ENCODE measurements at places on chromosomes 2 and 18.

- no peak for DNase-seq
Observed at GRCh38 chr18:79365701-79366100, 30.0 kb upstream of the NFATC1 start.

DNA sequence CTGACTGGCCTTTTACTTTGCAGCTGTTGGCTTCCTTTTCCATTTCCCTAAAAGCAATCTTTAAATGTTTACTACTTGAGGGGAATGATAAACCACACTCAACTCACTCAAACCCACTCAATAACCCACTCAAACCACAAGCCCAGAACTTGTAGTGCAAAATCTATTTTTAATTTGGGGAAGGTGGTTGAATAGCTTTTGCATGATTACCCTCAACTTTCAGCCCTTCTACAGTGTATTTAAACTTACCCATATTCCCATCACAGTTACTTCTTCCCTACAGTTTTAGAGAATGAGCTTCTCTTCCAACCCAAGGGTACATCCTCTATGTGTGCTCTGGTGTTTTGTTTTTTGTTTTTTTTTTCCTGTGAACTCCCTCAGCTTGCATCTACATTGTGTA is 636.1 kb downstream of the TDRD15 start:
- no peak for DNase-seq

GRCh38 chr2:217469203-217469810 is 533.5 kb downstream of the TNS1 start:
- no peak for DNase-seq

GRCh38 chr2:70981421-70981820 is 3.0 kb downstream of the ANKRD53 start:
- no peak for DNase-seq

DNA sequence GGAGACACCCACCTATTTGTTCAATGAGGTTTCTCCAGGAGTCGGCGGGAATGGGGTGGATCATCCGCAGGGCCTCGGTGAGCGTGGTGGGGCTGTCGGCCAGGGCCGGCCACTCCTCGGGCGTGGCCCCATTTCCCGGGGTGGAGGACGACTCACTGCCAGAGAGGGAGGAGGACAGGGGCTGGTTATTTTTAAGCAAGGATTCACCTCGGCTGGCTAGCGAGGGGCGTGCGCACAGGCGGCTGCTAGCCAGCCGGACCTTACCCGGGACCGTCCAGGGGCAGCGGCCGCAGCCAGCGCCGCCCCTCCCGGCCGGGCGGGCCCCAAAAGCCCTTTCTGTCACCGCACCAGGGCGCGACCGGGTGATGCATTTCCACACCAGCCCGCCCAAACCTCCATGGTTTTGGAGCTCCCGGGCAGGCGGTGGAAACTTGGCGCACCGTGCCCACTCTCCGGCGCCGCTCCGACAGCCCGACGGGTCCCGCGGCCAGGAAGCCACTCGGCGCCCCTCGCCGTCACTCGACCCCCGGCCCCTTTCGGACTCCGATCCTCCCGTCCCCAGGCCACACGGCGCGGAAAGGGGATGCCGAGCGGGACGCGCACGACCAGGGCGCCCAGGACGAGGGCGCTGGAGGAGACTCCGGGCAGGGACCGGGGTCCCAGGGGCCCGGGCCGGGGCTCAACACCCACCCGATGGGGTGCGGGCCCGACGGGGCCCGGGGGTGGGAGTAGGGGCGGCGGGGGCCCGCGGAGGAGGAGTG is 57.1 kb downstream of the SNORC start:
- DNase-seq: peak; percentile 55

DNA sequence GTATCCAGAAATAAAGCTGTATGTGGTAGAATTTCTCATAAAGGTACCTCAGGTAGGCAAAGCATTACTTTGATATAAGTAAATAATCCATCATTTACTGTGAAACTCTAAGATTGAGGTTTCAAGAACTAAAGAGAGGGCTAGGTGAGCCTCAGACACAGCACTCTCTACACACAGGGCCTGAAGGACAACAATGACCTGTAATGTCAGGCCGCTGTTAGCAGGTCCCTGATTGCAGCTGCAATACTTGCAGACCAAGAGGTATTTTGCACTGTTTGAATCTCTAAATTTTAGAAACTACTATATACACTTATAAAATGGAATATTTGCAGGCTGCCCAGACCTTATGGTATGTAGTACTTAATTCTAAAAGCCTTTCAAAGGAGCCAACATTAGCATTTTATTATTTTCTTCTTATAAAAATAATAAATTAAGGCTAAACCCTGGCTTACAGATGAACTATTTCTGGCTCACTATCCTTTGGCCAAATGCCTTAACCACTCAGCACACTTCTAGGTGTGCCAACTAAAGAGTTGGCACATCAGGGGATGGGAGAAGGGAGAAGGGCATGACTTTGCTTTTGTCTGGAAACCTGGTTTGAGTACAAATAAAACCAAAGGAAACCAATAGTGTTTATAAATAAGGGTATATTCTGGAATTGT is 66.7 kb upstream of the SLC39A10 start:
- no peak for DNase-seq

GRCh38 chr2:150133623-150134022 is 353.8 kb downstream of the RND3 start:
- DNase-seq: no peak

GRCh38 chr2:45649462-45649857 is 2.0 kb upstream of the PRKCE start:
- DNase-seq: peak; percentile 60

GRCh38 chr2:50607721-50608120 is 424.2 kb downstream of the NRXN1 start:
- DNase-seq: no peak

- no peak for DNase-seq
Observed at GRCh38 chr2:207683879-207684627, 27.4 kb upstream of the CCNYL1 start.

GRCh38 chr18:49016648-49017539 is 66.1 kb upstream of the SMAD7 start:
- peak; percentile 40 for DNase-seq

- DNase-seq: no peak
Observed at GRCh38 chr18:66005831-66006588, 255.2 kb downstream of the CDH7 start.

DNA sequence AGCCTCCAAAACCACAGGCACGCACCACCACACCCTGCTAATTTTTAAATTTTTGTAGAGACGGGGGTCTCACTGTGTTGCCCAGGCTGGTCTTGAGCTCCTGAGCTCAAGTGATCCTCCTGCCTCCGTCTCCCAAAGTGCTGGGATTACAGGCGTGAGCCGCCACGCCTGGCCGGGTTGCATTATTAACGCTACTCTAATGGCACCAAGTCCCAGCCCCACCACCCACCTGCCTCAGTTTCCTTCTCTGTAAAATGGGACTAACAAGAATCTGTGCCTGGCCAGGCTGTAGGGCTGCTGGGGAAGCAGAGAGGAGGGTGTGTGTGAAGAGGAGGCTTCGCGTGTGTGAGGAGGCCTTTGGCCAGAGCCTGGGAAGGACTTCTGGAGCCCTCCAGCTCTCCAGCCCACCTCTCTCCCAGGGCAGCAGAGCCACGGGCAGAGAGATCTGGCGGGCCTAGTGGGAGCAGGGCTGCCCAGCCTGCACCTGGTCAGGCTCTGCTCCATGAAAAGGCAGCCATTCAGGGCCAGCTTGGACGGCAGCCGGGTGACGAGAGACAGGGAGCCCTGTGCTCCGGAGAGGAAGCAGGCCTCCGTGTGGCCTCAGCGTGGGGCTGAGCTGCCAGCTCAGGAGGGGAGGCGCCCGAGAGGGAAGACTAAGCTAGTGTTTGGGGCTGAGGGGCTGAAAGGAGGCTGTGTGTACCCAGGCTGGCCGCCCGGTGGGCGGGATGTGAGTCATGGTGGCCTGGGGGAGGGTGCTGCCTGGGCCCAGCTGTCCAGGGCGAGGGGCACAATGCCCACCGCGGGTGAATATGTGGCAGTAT is 7.4 kb upstream of the B3GNT7 start:
- DNase-seq: peak; percentile 70

- peak; percentile 46 for DNase-seq
Observed at GRCh38 chr2:238270606-238271005, 17.8 kb downstream of the PER2 start.

- no peak for DNase-seq
Observed at GRCh38 chr2:44668336-44668735, 273.2 kb upstream of the SIX3 start.

DNA sequence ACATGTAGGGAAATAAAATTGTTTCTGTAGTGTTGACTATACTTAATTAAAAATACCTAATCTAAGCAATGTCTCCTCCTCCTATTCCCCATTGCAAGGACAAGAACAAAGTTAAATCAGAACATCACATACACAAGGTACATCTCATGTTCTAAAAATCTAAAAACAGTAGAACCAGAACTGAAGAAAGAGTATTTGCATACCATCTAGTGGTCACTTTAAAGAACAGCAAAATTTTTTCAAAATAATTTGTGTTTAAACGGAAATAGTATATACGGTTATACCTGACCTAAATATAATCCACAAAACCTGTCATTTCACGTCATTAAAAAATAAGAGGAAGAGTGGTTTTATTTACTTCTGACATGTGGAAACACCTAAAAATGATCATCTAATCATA is 294.3 kb upstream of the KCNH7 start:
- peak; percentile 2 for DNase-seq

DNA sequence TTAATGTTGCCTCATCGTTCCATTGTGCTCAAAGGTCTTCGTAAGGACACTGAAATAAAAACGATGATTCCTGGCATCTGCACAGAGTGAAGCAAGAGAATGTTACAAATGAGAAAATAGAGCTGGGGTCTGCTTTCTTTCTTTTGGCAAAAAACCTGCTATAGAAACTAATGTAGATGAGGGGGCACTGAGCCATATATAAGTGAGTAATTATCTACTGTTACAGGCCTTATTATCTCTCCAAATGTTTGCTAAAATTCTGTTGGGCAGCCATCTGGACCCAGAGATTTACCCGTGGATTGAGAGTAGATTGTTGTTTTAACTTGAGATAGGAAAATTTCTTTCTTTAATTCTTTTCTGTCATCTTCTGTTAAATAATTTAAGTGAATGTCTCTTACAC is 472.5 kb upstream of the PIK3C3 start:
- DNase-seq: no peak

DNA sequence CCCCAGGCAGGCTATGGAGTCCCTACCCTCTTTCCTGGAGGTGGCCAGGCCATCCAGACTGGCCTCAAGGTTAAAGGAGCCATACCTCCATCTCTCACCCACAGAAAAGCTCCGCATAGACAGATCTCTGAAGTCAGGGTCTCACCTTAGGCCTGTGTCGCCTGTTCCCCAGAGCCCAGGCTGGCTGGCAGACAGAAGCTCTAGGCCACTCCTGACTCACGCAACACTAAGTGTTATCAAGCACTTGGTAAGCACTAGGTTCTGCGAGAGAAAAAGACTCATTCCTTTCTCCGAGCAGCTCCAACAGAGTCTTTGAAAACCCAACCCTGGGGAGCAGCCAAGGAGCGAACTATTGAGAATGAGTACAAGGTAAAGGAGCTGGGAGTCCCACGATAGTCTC is 6.1 kb downstream of the SMAD7 start:
- DNase-seq: no peak

GRCh38 chr18:35582899-35583558 is 1.5 kb downstream of the GALNT1 start:
- DNase-seq: peak; percentile 15

DNA sequence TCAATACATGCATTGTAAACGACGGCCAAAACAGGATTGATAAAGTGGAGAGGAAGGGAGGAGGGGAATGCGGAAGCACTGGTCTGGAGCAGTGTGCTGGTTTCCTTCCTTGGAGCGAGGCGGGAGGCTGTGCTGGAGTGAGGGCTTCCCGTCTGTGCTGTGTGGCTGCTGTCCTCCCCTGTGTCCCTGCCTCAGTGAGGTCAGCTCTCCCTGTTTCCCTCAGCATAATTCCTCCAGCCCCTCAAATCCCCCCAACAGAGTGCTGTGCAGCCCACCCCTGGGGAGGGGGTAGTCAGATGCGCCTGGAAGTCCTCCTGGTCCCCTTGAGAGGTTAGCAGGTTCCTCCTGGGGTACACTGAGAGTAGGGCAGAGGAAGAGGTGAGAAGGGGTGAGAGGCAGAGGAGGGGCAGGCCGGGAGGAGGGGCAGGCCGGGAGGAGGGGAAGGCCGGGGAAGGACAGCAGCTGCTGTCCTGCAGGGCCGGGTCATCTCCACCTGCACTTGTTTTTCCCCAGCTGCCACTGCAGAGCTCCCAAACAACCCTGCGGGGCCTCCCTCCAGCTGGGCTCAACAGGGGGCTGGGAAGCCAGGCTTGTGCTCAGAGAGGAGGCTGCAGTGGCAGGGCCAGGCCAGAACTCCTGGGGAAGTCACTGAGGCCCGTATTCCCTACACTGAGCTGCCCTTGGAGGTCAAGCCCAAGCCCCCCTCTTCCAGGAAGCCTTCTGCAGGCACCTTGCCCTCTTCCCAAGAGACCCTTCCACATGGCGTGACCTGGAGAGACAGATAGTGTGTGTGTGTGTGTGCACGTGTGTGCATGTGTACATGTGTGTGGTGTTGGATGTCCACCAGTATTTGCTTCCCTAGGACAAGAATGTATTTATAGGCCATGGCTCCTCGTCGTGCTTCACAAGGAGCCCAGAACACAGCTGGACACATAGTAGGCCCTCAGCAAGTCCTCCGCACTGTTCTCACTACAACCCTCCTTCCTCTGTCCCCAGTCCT is 13.2 kb upstream of the ATP6V1B1 start:
- peak; percentile 5 for DNase-seq
